ENCODE measurements at places on chromosomes 13 and 19.

DNA sequence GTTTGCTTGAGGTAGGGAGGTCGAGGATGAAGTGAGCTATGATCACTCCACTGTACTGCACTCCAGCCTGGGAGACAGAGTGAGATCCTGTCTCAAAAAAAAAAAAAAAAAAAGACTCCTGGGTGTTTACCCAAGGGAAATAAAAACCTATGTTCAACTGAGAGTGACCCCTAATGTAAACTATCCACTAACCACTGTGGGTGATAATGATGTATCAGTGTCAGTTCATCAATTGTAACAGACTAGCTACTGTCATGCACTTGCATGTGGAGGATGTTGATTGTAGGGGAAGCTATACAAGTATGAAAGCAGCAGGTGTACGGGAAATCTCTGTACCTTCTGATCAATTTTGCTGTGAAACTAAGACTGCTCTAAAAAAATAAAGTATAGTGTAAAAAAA lies 2.6 kb upstream of the CIB3 start:
- DNase-seq: no peak

- no peak for DNase-seq
Observed at GRCh38 chr19:51029718-51030117, 3.3 kb upstream of the KLK11 start.

GRCh38 chr19:53871454-53871853 lies 3.8 kb downstream of the MYADM start:
- no peak for DNase-seq

GRCh38 chr13:93080587-93080986 lies 146.0 kb upstream of the GPC6 start:
- no peak for DNase-seq

All from HuH-7.5 (cell line).